Smooth muscle cell of trachea (primary cell): ENCODE measurements at places on chromosomes 7 and 10. TPM values are rescaled to one million over a fixed set of nuclear protein-coding genes. Genes with fewer than 3 reads are reported as not detected.

The MAGI2 gene
- 16.2 and 33.2 TPM in 2 replicates for total RNA-seq

The VSTM2A gene
- total RNA-seq, result not detected in 2 replicates

The BBS9 gene
- total RNA-seq, result 29.4 and 29.8 TPM in 2 replicates

The IL6 gene
- total RNA-seq, result 2.2 and 15.1 TPM in 2 replicates

The CPA1 gene
- not detected in 2 replicates for total RNA-seq

The SYNPO2L gene
- not detected in 2 replicates for total RNA-seq

The FAM241B gene
- 0.29 TPM in 1 of 2 replicates, not detected in the other for total RNA-seq

The PLAU gene
- total RNA-seq, result 67.8 and 114 TPM in 2 replicates

The CCDC146 gene
- total RNA-seq, result 2.2 and 3.6 TPM in 2 replicates

The C10orf143 gene
- 0.87 and 1.2 TPM in 2 replicates for total RNA-seq

The RBP3 gene
- not detected in 2 replicates for total RNA-seq

The ANKRD61 gene
- total RNA-seq, result not detected in 2 replicates

The CCDC3 gene
- total RNA-seq, result under 0.01 TPM in 1 of 2 replicates, not detected in the other

The HSPA12A gene
- 9.0 and 11.4 TPM in 2 replicates for total RNA-seq
